ENCODE measurements at places on chromosomes 7 and 10.

DNA sequence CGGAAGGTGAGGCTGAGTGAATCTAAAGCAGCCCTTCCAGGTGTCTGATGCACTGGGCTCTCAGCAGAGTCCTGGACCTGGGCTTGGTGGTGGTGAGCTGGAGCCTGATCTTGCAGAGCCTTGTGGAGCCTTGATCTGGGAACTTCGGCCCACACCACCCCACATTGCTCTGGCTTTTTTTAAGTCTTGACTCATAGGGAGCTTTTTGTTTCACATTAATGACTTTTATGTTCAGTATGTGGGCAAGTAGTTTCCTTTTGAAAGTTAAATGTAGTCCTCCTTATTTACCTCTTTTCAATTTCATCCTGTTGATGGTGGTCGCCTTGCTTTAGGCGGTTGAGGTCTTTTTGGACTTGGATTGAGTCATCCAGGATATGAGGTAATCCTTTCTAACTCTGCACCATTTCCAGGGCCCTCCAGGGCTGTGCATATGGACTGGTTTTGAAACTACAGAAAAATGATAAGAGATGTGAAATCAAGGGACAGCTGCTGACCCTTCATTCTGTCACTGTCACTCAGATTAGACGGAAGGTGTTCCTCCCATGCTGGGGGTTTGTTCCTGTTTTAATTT lies 2.9 kb upstream of the NRAP start:
- DNase-seq = peak; percentile 44

DNA sequence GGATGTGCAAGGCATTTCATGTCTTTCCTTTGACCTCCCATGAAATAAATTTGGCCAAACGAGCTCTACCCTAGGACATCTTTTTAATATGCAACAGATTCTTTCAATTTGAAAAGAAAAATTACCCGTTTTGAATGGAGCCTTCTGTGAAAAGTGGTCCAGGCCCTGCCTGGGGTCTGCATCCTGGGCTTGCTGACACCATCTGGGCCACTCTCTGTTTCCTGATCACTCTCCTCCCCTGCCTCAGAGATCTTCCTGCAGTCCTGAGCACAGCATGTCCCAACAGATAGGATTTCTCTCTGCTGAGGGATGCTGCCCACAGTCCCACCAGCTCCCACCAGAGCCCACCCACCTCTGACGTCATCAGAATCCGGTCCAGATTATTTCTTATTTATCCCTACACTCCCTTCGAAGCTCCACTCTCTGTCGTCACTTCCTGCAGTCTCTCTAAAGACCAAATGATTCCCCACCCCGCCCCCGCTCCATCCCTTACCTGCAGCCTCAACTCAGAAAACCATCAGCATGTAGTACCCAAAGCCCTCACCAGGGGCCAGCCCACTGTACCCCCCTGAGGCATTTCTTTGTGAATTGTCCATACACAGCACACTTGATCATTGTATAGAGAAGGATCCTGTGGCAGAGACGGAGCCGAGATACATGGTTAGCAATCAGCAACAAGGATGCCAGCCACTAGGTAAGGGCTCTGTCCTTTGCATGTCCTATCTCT lies 192.1 kb upstream of the MGMT start:
- DNase-seq = no peak

DNA sequence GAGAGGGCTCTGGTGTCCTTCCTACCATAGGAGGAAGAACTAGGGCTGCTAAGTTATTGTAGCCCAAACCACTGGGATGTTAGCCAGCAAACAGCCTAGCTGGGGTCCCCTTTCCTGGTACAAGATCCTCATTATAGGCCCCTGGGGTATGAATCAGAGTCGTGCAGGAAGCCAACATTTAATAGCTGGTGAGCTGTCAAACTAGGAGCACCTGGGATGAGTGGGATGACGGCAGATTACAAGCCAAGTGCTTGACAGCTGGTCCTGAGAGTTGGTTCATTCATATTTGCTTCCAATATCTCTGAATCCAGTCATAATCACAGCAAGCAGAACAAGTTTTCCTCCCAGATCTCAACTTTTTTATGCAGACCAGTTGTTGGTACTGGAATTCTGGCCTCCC lies 25.1 kb upstream of the DNAJB12 start:
- no peak for DNase-seq

DNA sequence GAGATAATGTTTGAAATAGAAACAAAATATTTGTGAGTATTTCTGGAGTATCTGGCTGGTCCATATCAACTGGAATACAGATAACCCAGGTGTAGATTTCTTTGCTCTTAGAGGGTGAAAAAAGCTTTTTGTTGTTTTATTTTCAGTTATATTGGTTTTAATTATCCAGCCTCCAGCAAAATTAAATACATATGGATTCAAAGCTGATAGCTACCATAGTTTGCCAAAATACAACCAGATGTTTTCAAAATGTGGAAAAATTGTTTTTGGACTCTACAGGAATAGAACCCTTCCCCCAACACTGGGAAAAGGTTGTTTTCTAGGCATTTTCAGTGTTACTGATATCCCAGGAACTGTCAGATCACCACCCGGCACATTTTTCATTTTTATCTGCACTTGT lies 30.1 kb downstream of the LRRC17 start:
- DNase-seq = no peak

GRCh38 chr7:86454753-86455152 lies 189.0 kb upstream of the GRM3 start:
- no peak for DNase-seq

GRCh38 chr10:131198401-131198800 lies 113.1 kb downstream of the TCERG1L start:
- DNase-seq = no peak

GRCh38 chr7:35760143-35760745 lies 40.6 kb upstream of the SEPTIN7 start:
- no peak for DNase-seq

DNA sequence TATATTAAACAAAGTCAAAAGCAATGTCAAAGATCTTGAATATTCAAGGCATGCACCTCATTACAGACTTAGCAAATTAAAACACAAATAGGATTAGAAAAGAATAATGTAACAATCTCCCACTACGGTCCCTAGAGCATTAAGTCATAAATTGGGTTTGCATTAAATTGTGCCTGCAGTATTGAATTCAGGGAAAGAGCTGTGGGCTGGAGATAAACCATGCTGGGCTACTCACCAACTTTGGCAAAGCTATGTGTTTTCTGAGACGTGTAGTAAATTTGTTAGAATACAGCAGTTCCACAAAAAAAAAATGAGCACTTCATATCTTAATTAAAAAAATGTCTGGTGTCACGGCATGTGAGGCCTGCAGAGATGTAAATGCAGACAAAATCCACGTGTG lies 241.6 kb downstream of the SNX10 start:
- no peak for DNase-seq

- DNase-seq = peak; percentile 55
Measured at GRCh38 chr7:158829021-158829341, 328 bp downstream of the ESYT2 start.

DNA sequence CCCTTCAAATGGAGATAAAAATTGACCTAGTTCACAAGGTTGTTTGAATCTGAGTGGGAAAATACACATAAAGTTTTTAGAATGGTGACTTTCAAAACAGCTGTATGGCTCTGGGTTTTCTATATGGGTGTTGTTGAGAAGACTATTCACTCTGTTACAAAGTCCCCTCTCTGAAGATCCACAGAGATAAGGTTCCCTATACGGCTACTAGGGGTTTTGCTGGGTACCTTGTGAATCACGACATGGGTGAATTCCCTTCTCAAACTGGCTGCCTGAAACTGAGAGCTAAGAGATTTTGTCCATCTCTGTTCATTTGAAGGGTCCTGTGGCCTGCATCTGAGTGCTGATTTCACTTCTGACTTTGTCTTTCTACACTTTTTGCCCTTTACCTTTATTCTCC lies 11.8 kb upstream of the SLC13A1 start:
- no peak for DNase-seq

GRCh38 chr10:48983648-48984351 lies 44.2 kb upstream of the LRRC18 start:
- DNase-seq = no peak

- DNase-seq = peak; percentile 53
Measured at GRCh38 chr7:27808626-27809025, 68.7 kb downstream of the TAX1BP1 start.

DNA sequence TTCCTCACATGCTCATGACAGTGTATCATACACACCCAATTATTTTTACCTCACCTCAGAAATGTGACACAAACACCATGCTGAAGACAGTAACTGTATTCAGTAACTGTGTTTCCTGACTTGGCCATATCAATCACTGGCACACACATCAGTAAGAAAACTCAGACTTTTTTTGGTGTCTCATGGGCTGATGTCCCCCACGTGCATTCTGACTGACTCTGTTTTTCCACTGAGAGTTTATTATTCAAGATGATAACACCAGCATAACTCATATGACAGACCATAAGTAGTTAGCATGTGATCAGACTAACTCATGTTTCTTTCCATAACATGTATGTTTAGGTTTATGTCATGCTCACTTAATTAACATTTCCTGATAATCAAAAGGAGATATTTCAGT lies 124.8 kb downstream of the CD36 start:
- DNase-seq = no peak

DNA sequence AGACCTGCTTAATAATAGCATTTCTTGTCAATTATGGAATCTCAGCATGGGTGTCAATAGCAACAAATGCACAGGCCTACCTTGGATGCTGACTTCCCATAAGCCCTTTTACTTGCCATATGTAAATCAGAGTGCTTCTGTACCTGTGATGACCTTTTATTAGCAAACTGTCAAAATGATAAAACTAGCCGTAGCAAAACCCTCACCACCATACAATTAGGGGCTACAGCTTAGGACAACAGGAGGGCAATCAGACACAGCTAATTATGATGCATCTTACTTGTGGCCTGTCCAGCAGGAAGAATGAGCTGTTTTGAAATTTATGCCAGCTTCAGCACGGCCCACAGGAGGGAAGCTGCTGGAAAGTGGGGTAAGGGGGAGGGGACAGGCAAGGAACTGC lies 201.6 kb downstream of the TAX1BP1 start:
- DNase-seq = no peak

- no peak for DNase-seq
Measured at GRCh38 chr7:73437621-73438416, 4.2 kb downstream of the FZD9 start.

GRCh38 chr10:44650691-44651661 lies 260.2 kb upstream of the TMEM72 start:
- DNase-seq = no peak

DNA sequence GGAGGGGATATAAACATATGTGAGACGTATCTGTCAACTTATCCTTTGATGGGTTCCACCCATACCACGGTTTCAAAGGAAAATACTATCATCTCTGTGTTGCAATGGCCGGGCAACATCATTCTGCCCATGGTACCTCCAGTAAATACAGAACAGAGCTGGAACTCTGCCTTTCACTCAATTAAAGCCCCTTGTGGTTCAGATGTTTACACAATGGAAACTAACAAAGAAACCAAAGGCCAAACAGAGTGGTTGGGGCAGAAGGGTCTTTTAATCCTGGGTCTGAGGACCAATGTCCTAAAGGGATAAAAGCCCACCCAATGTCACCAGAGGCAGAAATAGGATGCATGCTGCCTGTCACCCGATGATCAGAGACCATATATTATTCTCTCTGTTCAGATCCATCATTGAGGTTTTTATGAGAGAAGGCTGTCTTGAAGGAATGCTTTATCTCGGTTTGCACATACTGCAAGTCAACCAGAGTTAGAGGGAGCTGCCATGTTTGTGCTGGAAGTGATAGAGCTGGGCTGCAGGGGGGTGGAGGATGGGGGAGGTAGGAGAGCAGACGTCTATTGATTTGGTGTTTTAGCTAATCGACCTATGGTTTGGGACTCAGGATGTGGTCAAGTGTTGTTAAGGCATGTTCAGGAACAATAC lies 105.4 kb upstream of the FRMD4A start:
- no peak for DNase-seq

DNA sequence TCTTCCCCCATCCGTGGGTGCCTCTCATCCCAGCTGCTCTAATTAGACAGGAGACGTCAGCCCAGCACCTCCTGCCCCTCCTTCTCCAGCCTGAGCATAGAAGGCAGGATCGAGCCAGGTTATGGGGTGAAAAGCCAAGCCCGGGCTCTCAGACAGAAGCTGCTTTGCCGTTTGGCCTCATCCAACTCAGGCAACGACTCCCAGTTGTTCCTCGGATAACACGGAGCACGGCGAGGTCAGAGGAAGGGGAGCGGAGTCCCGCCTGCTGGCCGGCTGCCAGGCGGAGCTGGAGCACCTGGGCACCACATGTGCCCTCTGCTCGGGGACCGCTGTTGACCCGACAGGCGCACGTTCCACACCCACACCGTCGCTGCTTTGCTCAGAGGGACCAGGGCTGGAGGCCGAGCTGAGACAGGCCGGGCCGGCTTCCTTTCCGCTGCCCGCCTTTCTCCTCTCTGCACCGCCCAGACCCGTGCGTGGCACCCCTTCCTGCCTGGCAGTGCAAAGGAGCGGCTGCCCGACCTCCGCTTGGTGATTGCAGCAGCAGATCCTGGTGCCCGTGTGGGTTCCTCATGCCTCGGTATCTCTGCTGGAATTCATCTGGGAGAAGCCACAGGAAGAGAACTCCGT lies 21.6 kb upstream of the UNCX start:
- no peak for DNase-seq

- no peak for DNase-seq
Measured at GRCh38 chr10:3791974-3792633, 7.1 kb upstream of the KLF6 start.

DNA sequence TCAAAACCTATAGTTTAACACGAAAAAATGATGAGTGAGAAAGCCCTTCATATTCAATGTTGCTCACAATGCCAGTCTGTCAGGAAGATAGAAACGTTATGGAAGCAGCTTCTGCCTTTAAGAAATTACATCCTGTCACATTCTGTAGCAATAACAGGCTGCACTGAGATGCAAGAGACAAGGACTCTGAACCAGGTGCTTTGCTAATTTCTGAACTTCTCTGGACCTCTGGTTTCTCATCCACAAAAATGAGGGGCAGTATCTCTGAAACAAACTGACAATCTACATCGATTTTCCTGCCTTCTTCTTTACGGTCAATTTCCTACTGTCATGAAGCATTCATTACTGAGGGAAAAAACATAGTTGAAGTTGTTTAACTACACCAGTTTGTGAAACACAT lies 234.0 kb downstream of the SNX13 start:
- no peak for DNase-seq

DNA sequence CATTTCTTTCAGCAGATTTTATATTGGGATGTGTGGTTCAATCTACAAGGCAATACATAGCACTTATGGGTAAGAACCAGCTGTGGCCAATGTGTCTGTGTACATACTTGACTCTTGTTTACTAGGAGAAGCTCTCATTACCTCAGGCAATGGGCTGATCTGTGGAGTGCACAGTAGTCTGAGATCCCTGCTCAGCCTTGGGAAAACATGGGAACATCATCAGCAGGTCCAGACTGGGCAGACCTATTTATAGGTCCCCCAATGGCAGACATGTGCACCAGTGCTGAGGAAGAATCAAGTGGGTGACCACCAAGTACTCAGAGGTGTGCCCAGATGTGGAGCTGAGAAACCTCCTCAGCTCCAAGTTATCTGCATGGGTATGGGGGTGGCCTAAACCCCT lies 349.7 kb downstream of the KIF20B start:
- peak; percentile 87 for DNase-seq

- DNase-seq = no peak
Measured at GRCh38 chr10:8055420-8056349, 1.2 kb downstream of the GATA3 start.

- DNase-seq = peak; percentile 59
Measured at GRCh38 chr7:49878627-49879026, 105.2 kb downstream of the VWC2 start.

Measured in bronchial epithelial cell (primary cell).